ENCODE measurements at places on chromosomes 6 and 20.

DNA sequence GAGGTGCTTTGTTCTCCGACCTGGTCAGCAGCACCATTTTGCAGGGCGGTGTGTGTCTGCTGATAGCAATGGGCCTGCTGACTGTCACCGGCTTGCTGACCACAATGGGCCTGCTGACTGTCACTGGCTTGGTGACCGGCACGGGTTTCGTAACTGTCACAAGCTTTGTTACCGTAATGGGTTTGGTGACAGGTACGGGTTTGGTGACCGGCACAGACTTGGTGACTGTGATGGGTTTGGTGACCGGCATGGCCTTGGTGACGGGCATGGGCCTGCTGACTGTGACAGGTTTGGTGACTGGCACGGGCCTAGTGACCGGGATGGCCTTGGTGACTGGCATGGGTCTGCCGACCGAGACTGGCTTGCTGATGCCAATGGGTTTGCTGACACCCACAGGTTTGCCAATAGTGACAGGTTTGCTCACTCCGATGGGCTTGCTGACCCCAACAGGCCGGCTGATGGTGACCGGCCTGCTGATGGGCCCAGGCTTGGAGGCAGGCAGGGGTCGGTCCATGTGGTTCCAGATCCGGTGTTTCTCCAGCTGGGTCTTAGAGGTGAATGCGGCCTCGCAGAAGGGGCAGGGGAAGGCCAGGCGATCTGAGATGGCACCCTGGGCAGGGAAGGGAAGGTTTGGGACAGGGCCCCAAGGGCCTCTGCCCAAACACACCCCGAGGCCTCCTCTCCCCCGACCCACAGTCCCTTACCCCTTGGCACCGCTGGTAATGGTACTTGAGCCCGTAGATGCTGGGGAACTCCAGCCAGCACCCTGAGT is 3.4 kb downstream of the ZNF512B start:
- no peak for DNase-seq

- no peak for DNase-seq
Observed at GRCh38 chr6:138465007-138465645, 34.2 kb downstream of the NHSL1 start.

DNA sequence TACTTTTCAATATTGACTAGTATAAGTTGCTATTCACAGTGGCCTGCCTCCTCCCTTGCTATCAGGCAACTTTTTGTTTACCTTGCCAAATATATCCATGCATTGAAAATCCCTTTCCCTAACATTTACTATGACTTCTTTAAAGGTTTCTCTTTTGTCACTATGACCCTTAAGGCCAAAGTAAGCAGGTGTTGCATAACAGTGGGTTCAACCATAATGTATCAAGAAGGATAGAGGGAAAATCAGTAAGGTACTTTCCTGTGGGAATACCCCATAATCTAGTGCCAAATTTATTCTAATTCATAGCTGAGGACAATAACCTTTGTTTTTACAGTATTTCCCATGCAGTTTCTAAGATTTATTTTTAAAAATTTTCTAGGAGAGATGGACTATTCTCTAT is 527.6 kb downstream of the CDKAL1 start:
- DNase-seq, result no peak

DNA sequence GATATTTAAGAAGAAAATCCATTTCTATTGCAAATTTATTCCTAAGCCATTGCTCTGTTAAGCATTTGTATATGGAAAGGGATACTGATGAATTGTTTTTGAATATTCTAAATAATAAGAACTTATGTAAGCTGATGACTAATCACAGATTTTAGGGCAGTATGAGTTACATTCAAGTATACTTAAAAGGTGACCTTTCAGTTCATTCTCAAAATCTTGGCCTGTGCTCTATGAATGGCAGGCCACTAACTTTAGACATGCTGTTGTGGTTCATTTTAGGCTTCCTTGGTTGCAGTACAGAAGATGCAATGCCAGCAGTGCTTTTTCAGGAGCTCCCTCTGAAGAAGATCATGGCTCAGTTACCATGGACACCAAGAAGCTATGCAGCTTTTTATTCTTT is 380.4 kb downstream of the CENPW start:
- DNase-seq, result no peak

DNA sequence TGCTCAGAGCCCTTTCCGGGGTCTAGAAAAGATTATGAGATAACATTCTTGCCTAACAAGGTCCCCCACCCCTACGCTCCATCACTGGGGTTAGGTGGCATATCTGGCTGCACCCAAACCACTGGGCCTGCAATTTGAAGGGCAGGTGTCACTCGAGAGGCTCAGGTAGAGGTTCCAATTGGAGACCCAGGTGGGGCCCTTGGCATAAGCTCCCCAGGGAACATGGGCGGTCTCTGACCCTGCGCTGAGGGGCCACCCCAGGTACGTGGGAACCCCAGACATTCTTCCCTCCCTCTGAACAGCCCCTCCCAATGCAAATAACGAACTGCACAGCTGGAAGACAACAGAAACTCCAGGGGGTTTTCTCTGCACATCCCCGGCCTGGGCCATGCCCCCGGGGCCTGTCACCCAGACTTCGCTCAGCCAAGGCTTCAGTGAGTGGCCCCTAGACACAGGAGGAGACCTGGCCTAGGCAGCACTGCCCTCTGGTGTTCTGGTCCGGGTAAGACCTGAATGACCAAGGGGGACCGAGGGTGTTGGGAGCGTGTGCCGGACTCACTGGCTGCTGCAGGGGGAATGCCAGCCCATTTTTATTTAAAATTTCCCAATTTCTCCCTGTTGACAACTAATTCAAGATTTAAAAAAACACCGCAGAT is 47.5 kb downstream of the DSTN start:
- DNase-seq, result peak; percentile 55

DNA sequence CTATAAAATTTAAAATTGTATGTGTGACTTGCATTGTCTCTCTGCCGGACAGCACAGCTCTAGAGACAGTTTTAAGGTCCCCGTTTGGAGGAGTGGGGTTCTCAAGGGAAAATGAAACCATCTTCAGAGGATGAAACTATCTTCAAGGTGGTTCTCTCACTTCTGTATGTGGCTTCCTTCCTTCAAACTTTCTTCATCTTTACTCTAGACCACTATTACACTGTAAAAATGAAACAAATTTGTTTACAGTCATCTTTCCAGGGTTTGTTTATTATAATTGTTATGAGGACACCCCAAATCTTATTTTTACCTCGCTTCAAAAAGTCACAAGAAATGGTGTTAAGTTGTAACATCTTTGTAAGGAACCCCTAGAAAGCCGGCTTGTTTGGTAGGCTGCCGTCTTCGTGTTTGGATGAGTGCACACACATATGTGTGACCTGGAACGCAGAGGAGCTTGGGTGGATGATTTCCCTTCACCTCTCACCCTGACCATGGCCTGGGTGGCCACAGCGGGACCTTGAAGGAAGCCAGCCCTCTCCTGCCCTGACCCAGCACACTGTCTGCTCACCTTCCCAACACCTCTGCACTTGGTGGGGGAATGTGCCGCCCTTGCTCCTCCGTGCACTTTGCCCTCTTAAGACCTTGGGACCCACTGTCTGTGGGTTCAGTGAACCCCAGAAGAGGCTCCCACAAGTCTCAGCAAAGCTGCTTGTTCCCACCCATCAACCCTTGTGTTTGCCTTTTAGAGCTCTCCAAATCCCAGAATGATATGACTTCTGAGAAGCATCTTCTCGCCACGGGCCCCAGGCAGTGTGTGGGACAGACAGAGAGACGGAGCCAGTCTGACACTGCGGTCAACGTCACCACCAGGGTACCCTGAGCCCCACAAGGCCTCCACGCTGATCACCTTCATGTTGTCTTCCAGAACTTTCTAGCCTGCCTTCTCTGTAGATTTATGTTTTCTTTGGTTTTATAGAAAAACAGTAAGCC is 67.8 kb downstream of the SYTL3 start:
- peak; percentile 59 for DNase-seq

DNA sequence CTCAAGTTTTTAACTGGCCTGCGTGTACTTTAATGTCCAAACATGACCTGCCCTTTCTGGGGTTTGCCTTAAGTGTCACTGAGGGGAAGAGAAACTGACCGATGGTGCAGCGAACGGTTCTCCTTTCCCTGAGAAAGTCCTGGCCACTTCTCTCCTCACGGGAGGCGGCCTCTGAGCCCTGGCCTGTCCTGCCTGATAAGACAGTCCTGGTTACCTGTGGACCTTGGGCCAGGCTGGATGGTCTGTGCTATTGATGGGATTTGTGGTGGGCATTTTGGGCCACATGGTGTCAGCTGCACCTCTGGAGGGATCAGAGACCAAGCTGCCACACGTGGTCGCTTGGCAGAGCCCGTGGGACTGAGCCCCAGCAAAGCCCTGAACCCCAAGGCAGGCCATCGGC is 11.6 kb upstream of the NTSR1 start:
- DNase-seq, result no peak

DNA sequence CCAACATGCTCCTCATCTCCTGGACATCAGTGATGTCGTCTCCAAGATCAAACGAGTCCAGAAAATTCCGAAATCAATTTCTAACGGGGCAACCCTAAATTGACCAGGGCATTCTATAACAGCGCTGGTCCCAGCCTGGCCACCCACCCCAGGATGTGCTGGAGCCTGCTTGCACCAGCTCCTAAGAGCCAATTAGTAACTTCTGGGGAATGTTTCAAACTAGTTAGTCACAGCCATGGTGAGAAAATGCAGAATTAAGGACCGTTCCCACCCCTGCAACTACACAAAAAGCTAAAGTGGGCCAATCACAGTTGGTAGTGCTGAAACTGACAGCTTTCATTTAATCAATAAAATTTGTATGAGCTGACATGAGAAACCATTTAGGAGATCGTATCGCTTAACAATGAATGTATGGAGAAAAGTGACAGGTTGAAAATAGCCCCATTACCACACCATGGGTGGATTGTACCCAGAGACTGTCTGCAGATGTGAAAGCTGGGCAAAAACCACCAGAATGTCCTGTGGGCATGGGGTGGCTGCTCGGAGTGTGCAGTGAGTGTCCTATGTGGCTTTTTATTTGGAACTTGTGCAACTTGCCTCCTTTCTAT is 165.7 kb upstream of the AFDN start:
- no peak for DNase-seq

DNA sequence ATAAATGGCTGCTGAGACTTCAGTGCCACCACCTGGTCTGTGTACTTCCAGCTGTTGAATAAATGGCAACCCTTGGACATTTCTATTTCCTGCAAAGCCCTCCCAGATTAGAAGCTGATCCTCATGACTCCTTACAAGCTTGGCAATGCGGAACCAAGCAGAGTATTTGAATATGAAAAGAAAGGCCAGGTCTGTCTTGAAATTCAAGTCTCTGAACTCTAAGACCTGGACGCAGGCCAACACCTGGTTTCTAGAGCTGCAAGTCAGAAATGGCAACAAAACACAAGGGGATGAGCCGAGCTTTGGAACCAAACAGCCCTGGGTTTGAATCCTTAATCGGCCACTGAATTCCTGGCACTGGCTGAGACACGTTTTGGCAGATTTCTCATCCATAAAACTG is 353.4 kb downstream of the PTPRT start:
- no peak for DNase-seq

- DNase-seq, result no peak
Observed at GRCh38 chr6:159582736-159583135, 110.3 kb downstream of the SOD2 start.

GRCh38 chr6:71107911-71108420 is 151.1 kb upstream of the B3GAT2 start:
- no peak for DNase-seq

DNA sequence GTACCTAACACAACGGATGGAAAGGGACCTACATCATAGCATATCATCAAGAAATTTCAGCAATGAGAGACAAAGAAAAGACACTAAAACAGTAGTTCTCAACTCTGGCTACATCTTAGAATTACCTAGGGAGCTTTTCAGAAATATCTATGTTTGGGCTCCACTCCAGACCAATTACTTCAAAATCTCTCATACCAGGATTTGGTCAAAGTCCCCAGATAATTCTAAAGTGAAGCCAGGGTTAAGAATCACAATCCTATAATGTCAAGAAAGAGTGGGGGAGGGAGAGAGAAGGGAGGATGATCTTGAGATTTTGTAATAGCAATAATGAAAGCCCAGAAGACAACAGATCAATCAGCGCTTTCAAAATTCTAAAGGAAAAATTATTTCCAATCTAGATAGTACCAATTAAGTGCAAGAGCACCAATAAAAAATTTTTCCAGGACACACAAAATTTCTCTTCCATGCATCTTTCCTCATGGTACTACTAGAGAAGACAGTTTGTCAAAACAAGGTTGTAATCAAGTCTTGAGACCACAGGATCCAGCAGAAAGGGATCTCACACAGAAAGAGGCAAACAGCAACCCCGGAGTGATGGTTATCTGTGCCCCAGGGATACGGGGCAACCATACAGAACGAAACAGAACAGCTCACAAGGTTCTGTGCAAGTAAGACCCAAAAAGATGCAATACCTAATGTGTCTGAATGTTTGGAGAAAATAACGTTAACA is 152.9 kb upstream of the DST start:
- no peak for DNase-seq

- DNase-seq, result peak; percentile 54
Observed at GRCh38 chr6:142207265-142207877, 60.3 kb downstream of the VTA1 start.

GRCh38 chr6:34638834-34639736 is 57.5 kb downstream of the ILRUN start:
- DNase-seq, result no peak

DNA sequence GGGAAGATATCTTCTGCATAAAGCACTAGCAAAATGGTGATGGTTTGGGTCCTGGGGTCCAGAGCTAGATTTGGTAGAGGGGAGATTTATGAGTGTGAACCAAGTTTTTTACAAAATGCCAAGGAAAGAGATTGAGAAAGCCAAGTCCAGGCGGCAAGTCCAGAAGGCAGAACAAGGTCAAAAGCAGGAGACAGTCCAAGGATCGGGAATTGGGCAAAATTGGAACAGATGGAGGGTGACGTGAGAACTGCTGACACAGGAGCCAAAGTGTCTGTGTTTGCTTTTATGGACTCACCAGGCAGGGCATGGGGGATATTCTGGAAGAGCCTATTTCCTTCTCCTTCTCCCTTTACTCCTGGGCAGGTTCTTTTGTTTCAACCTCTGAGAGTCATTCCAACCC is 4.1 kb downstream of the NHLRC1 start:
- DNase-seq, result no peak

GRCh38 chr6:36068012-36068392 is 40.4 kb downstream of the MAPK14 start:
- DNase-seq, result no peak

DNA sequence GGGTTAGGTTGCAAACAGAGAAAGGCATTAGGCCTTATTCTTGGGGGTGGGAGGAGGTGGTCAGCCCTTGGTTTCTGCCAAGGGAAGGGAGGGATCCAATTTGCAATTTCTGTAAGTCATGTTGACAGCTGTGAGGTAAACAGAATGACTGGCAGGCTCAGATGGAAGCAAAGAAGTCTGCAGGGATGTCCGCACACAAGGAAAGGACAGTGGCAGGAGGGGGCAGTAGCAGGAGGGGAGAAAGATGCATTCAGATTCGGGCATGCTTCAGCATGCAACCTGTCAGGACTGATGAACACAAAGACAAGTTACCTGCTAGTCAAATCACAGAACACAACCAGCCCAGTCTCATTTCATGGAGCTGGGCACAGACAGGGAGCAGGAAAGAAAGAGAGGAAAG is 217.9 kb upstream of the FOXA2 start:
- DNase-seq, result no peak

GRCh38 chr6:125009578-125009977 is 47.3 kb downstream of the RNF217 start:
- DNase-seq, result no peak
